ENCODE measurements at places on chromosomes 1 and 21. TPM values are rescaled to one million over a fixed set of nuclear protein-coding genes. Genes with fewer than 3 reads are reported as not detected.

The TFAP2E gene
- 0.07 TPM for polyA plus RNA-seq

The C1orf116 gene
- polyA plus RNA-seq, result 0.95 TPM

The COL11A1 gene
- not detected for polyA plus RNA-seq

The PNRC2 gene
- polyA plus RNA-seq, result 196 TPM

The MASP2 gene
- polyA plus RNA-seq, result 0.11 TPM

The OR10Z1 gene
- 0.01 TPM for polyA plus RNA-seq

The LCE1C gene
- not detected for polyA plus RNA-seq

The NID1 gene
- not detected for polyA plus RNA-seq

The ZNF281 gene
- polyA plus RNA-seq, result 12.0 TPM

The MAPKAPK2 gene
- 57.2 TPM for polyA plus RNA-seq

The SPRR3 gene
- polyA plus RNA-seq, result not detected

The SEMA6C gene
- polyA plus RNA-seq, result 2.7 TPM

The TRAF3IP3 gene
- polyA plus RNA-seq, result 0.29 TPM

The TSPAN2 gene
- polyA plus RNA-seq, result not detected

The LCA5L gene
- polyA plus RNA-seq, result 3.4 TPM

The EXO1 gene
- 69.5 TPM for polyA plus RNA-seq

The CLEC20A gene
- not detected for polyA plus RNA-seq

The PARP1 gene
- 273 TPM for polyA plus RNA-seq

The XPR1 gene
- 25.8 TPM for polyA plus RNA-seq

The RHOU gene
- not detected for polyA plus RNA-seq

The TAS1R3 gene
- polyA plus RNA-seq, result 0.03 TPM

The FGGY gene
- 11.7 TPM for polyA plus RNA-seq

The ADPRS gene
- 29.9 TPM for polyA plus RNA-seq

The SYT6 gene
- not detected for polyA plus RNA-seq

The NRAS gene
- polyA plus RNA-seq, result 40.7 TPM

The SASS6 gene
- polyA plus RNA-seq, result 18.5 TPM

The MMEL1 gene
- polyA plus RNA-seq, result not detected

The AGO3 gene
- polyA plus RNA-seq, result 20.3 TPM

The SLAMF9 gene
- not detected for polyA plus RNA-seq

The USP25 gene
- 16.4 TPM for polyA plus RNA-seq

The CD48 gene
- polyA plus RNA-seq, result 0.18 TPM

The ZNF695 gene
- 11.1 TPM for polyA plus RNA-seq

The BSND gene
- polyA plus RNA-seq, result not detected

The CELA3A gene
- not detected for polyA plus RNA-seq

The HSD3B1 gene
- polyA plus RNA-seq, result not detected
